ENCODE measurements at places on chromosomes 2 and 18.

DNA sequence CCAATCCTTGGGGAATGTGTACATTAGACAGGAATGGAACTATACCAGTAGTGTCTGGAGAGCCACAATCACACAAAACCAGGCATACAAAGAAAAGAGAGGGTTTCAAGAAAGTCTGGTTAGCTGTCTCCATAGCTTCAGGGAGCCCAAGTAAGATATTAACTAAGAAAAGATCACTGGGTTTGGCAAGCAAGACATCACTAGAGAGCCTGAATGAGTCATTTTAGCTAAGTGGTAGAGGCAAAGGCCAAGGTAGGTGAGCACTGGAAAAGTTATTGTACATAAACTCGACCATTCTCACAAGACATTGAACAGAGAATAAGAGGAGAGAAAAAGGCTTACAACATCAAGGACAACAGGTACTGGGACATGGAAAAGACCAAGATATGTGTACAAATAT, 143.8 kb upstream of the ARL4C start:
- DNase-seq: no peak

DNA sequence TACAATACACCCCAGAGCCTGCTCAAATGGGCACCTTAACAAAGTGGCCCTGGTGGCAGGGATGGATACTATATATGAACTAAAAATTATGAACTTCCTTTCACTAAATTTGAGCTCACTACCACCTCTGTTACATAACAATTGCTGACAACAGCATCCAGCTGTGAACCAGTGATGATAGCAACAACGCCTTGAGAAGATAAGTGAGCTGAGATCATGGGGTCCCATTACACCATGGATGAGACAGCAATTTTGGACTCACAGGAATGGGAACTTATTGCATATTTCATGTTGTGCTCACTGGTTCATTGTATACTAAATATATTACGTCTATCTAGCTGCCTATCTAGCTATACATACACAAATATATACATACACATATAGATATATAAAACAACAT, 16.9 kb upstream of the ALMS1 start:
- no peak for DNase-seq

DNA sequence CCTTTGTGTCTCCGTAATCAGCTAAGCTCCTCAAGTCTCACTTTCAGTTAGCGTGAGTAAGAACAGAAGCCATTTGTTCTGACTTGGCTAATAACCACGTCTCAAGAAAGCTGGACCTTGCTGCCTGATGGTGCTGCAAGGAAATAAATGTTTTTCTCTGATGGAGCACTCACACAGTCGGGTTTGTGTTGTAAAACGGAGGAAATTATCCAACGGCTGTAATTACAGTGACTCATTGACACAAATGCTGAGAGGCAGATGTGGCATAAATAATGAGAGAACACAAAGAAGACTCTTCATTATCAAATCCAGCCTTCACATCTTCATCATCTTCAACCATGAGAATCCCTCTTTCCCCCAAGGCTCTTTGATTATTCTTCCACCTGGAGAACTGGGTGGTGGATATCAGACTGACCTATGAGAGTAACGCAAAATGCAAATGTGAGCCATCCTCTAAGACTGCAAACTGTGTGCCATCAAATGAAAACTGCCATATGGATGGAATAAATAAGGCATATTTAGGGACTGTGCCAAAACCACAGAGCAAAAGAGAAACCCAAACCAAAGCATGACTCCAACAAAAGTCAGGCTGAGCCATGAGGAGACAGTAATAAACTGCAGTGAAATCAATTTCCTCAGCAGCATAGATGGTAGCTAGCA, 252.6 kb downstream of the RND3 start:
- DNase-seq: peak; percentile 23

DNA sequence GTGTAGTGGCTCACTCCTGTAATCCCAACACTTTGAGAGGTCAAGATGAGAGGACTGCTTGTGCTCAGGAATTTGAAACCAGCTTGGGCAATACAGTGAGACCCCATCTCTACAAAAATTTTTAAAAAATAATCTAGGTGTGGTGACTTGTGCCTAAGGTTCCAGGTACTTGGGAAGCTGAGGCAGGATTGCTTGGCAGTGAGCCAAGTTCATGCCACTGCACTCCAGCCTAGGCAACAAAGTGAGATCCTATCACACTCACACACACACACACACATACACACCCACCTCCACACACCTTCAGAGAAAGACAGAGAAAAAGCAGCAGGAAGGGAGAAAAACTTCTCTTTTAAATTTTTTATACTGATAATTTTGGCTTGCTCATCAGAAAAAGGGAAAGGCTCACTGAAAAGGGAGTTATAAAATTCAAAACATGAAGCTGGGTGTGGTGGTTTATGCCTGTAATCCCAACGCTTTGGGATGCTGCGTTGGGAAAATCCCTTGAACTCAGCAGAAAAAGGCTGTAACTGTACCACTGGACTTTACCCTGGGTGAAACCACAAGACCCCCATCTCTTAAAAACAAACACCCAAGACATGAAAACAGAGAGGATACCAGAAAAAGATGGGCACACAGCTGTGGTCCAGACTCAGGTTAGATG, 25.7 kb downstream of the FAM168B start:
- DNase-seq: no peak

- no peak for DNase-seq
Measured at GRCh38 chr2:148305476-148305875, 284.6 kb downstream of the MBD5 start.

DNA sequence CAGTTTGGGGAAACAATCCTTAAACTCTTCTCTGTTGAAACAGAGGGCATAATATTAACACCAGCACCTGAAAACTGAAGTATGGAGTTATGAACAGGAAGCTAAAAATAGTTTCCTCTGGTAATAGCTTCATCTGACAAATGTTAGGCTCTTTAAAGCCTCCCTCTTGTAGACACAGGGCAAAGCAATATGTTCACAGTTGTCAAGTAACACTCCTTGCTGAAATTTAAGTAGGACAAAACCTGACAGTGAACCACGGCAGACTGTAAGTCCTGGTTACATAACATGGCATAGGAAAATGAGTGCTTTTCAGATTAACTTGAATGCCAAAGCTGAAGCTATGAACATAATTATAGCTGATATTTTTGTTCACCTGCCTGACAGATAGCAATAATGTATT, 172.9 kb downstream of the CMPK2 start:
- no peak for DNase-seq

- no peak for DNase-seq
Measured at GRCh38 chr2:95375532-95376150, 26.9 kb upstream of the FAHD2A start.

GRCh38 chr2:135874777-135875365, 1.4 kb downstream of the MCM6 start:
- no peak for DNase-seq

DNA sequence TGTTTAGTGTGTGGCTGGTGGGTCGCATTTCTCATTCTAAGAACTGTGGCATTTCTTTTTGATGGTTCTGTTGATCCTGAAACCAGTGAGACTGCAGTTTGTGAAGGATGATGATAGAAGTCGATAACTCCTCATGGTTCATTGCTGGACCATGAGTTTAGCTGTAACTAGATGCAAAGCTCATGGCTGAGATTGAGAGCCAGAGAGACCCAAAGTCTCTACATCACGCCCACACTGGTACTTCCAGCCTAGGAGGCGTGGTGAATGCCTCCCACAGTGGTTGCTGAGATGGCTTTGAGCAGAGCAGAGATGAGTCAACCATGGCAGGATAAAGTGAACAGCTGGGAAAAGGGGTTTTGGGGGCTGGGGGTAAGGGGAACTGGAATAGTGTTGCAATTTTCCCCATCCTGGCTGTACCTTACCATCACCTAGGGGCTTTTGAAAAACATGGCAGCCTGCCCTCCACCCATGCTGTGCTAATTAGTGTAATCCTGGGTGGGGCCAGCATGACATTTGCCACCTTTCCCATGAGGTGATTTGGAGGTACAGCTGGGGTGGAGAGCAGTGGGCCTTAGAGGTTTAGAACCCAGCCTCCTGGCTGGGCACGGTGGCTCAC, 24.1 kb downstream of the INPP4A start:
- no peak for DNase-seq

DNA sequence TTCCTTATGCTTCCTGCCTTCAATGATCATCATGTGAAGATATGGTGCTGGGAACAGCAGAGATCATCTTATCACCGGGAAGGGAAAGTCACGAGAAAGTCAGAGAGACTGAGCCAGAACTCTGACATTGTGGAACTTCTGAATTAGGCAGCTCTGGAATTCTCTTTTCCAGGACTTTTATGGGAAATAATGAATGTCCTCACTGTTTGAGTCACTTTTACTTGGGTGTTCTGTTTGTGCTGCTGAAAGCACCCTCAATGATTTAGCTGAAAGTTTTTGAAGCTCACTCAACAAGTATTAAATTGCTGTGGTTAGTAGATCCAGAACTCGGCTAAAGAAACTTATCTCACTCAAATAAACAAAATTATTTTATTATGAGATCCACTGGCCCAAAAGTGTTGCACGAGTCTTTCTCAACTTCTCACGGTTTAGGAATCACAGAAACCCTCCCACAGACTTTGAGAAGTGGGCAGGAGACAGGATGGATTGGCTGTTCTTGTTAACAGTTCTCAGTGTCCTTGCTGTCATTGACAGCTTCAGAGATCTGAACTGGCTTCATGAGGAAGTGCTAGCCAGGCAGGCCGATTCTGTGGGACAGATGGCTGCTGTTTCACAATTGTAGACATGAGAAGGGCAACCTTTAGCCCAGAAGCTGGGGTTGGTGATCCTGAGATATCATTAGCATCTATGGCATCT, 26.4 kb upstream of the ATRAID start:
- DNase-seq: no peak

DNA sequence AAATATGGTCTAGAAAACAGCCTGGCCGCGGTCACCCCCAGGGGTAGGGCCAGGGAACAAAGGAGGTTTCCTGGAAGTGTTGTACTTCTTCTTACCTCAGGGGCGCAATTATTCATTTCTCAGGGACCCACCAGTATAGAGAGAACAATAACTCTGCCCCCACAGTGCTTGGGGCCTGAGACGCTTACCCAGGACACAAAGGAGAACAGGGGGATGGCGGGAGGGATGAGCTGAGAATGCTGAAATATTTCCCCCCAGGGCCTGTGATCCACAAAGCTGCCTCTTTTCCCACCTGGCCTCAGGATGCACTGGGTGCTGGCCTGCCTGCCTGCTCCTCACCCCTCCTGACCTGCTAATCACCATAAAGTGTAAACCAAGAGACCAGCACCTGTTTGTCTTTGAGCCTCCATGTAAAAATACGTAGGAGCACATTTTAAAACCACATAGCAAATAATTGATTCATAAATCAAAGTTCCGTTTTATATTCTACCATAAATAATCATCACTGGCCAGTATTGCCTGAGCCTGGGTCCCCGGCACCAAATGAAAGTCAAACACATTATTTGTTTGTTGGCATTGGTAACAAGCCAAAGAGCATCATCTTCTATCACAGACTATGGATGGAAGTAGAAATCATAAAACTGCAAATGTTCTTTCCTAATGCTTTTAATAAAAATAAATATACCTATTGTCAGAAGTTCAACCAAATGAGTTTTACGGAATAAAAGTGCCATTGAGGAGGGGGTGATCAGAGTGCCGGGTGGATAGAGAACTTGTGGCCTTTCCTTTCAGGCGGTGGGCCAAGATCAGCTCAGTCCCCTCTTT, 67.3 kb upstream of the RMDN2 start:
- no peak for DNase-seq

- no peak for DNase-seq
Measured at GRCh38 chr18:51430538-51430937, 233.1 kb upstream of the MEX3C start.

DNA sequence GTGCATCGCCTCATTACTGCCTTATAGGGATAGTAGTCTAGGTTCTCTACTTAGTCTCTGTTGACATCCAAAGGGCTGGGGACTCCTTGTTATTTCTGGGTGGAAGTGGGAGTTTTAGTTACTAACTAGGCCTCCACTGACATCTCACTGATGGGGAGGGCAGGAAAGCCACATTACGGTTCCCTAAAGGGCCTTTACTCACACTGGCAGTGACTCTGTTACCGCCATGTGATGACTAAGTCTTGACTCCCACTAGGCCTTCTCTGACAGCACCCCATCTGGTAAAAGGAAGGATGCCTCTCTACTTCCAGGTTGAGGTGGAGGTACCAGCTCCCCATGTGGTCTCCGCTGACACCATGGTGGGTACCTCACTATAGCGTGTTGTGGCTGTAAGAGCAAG, 14.0 kb upstream of the BCL2L11 start:
- no peak for DNase-seq

DNA sequence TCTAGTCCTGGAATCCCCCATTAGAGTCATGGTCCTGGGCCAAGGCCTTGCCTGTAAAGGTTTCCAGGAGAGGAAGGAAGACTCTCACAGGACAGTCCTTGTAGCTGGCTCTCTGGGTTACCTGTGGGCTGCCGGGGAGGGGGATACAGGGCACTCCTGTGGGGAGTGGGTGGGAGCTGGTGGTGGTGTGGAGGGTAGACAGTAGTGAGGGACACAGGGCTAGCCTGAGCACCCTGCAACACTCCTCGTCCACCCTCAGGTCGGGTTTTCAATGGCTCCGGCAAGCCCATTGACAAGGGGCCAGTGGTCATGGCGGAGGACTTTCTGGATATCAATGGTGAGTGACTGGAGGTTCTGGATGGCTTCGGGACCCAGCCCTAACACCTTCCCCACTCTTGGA, 19.7 kb upstream of the ANKRD53 start:
- no peak for DNase-seq

DNA sequence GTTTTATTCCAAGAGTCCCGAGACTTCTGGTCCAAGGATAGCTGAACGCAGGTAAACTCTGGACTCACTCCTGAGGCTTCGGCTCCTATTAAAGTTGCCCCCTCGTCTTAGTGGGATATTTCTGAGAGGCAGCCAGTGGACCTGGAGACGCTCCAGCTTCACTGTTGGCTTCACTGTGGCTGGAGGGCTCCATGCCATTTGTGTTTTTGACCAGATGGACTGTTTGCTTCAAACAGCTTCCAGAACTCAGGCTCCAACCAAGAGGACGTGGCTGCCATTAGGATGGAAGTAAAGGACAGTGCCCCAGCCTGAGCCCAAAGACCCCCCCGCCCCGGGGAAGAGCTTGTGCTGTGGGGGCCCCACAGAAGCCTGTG, 94.4 kb upstream of the LDAH start:
- DNase-seq: no peak

DNA sequence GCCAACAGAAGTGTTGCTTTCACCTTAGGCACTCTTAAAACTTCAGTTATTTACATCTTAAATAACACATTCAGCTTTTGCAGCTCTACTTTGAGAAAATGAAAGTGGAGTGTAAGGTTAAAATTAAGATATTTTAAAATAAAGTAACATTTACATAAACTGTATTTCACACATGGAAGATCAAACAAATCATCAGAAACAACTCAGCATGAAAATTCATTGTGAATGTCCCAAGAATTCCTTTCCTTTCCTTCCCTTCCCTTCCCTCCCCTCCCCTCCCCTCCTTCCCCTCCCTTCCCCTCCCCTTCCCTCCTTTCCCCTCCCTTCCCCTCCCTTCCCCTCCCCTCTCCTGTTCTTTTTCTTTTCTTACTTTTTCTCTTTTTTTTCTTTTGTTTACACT, 238.0 kb upstream of the DOK6 start:
- DNase-seq: no peak

Data from NCI-H2227 treated with DMSO at 0.1 percent for 48 hours (cell line).